Caco-2 (cell line): ENCODE measurements at places on chromosomes 3 and 15. TPM values are rescaled to one million over a fixed set of nuclear protein-coding genes. Genes with fewer than 3 reads are reported as not detected.

AHSG gene
- total RNA-seq: 222 and 237 TPM in 2 replicates

TRPM1 gene
- total RNA-seq: not detected in 2 replicates

MPI gene
- total RNA-seq: 29.1 and 32.0 TPM in 2 replicates

TGM4 gene
- total RNA-seq: not detected in 2 replicates

ITGB5 gene
- total RNA-seq: 123 and 132 TPM in 2 replicates

SH2D7 gene
- total RNA-seq: not detected in 2 replicates

GRCh38 chr15:93250950-93251349, 161.9 kb upstream of the RGMA start:
- H3K36me3 ChIP-seq: no peaks in the 10 kb centered on the region
- no peak for DNase-seq
- H3K4me1 ChIP-seq: no peaks in the 10 kb centered on the region
- no peak overlapping the region for H3K27ac ChIP-seq

GRCh38 chr15:68384451-68385239, 47.3 kb downstream of the ITGA11 start:
- H3K36me3 ChIP-seq: no peaks in the 10 kb centered on the region
- no peak for DNase-seq
- no peak overlapping the region for H3K4me3 ChIP-seq

GRCh38 chr3:190642016-190642415, 128.1 kb downstream of the IL1RAP start:
- no peak overlapping the region for H3K27ac ChIP-seq
- no peaks in the 10 kb centered on the region for H3K27me3 ChIP-seq
- H3K36me3 ChIP-seq: no peaks in the 10 kb centered on the region
- 0 out of 2 replicates have a peak, but pooled peaks cover 3% of the 10 kb centered on the region for H3K4me1 ChIP-seq
- no peak for DNase-seq

- H3K36me3 ChIP-seq: no peaks in the 10 kb centered on the region
- no peak for DNase-seq
- no peak overlapping the region for H3K27ac ChIP-seq
- H3K27me3 ChIP-seq: no peaks in the 10 kb centered on the region
Measured at GRCh38 chr3:150449169-150449721, 41.1 kb downstream of the TSC22D2 start.

- DNase-seq: no peak
- H3K27me3 ChIP-seq: no peaks in the 10 kb centered on the region
- peaks cover 46% of the 10 kb centered on the region for H3K4me1 ChIP-seq
- H3K36me3 ChIP-seq: no peaks in the 10 kb centered on the region
- no peak overlapping the region for H3K27ac ChIP-seq
Measured at GRCh38 chr15:40344217-40344616, 3.5 kb upstream of the CCDC9B start.

DNA sequence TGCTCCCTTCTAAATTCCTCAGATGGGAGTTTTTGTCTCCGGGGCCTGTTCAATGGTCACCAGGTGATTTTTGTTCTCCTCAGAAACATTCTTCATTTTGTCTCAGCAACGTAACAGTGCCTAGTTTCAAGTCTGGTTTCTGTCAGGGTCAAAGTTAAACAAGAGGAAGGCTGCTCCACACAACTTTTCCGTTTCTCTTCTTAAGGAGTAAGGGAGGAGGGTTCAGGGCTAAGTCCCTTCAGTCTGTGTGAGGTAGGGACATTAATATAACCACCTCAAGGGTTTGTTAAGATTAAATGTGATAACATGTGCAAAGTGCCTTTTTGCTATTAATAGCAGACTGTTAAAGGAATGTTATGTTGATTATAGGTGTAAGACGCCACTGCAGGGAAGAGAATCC, 41.8 kb downstream of the HOMER2 start:
- no peak for DNase-seq
- no peaks in the 10 kb centered on the region for H3K4me1 ChIP-seq
- H3K36me3 ChIP-seq: no peaks in the 10 kb centered on the region

DNA sequence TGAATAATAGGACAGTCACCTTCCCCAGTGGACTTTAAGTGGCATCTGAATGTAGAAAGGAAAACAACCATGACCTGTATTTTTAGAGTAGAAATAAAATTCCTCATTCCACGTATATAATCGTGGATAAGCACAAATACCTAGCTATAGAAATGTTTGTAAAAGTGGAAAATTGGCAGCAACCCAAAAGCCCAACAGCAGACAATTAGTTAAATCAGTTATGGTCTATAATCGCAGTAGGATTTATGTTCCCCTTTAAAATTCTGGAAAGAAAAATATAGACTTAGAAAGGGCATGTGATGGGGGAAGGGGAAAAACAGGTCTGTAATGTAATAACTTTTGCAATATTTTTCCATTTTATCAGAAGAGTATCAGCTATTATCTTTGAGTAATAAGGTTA, 241.9 kb upstream of the ST8SIA2 start:
- no peak overlapping the region for H3K27ac ChIP-seq
- no peak overlapping the region for H3K4me3 ChIP-seq
- no peaks in the 10 kb centered on the region for H3K36me3 ChIP-seq
- no peak for DNase-seq
- no peaks in the 10 kb centered on the region for H3K4me1 ChIP-seq
- no peaks in the 10 kb centered on the region for H3K27me3 ChIP-seq

DNA sequence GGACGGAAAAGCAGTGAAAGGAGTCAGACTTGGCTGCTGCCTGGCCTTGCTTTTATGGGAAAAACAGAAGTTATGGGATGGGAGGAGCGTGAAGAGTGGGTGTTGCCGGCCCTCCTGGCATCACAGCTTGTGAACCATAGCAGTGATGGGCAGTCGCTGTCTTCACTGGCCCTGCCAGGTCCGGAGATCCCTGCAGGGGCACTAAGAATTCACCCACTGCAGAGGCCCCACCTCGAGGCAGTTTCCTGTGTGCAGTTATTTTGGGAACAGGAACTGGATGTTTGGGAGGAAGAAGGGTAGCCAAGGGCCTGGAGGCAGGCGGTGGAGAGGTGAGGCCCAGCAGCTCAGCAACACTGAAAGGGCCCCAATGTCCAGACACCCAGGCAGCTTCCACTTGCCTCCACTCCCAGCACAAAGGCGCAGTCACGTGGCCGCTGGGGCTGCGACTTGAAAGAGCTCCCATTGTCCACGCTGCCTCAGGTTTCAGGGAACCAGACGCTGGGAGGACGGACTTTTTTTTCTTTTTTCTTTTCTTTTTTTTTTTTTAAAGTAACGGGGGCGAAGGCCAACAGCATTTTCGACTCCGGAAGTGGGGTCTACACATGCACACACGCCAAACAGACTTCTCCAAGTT, 255.6 kb downstream of the ZNF621 start:
- H3K4me3 ChIP-seq: no peak overlapping the region
- H3K27ac ChIP-seq: no peak overlapping the region
- no peaks in the 10 kb centered on the region for H3K4me1 ChIP-seq
